ENCODE measurements at places on chromosomes 3 and 15.
A peak's percentile ranks its signal among the peaks of the same experiment; 100 is the strongest.

DNA sequence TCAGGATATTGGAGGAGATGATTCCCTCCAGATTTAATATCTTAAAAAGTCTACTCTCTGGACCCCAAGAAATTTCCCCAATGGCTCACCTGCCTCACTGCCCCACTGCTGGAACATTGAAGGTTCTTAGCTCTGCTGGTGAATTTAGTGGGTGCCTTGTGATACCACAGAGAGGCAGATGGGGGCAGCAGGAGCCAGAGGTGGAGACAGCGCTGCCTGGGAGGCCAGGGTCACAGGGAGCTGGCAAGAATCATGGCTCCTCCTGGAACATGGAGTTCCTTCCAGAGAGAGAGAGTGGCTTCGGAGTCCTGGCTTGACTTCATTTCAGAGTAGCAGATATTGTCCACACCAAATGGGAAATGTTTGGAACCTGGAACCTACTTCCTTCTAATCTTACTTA, 263.5 kb upstream of the CFAP20DC start:
- DNase-seq, result no peak

- peak; percentile 89 for DNase-seq
Observed at GRCh38 chr15:62928242-62928999, 114.1 kb upstream of the TPM1 start.

GRCh38 chr3:53775834-53776251, 70.4 kb downstream of the CHDH start:
- no peak for DNase-seq

- DNase-seq, result no peak
Observed at GRCh38 chr3:40753951-40754350, 229.2 kb downstream of the ZNF621 start.

GRCh38 chr3:39207361-39208186, 15.2 kb upstream of the XIRP1 start:
- no peak for DNase-seq

DNA sequence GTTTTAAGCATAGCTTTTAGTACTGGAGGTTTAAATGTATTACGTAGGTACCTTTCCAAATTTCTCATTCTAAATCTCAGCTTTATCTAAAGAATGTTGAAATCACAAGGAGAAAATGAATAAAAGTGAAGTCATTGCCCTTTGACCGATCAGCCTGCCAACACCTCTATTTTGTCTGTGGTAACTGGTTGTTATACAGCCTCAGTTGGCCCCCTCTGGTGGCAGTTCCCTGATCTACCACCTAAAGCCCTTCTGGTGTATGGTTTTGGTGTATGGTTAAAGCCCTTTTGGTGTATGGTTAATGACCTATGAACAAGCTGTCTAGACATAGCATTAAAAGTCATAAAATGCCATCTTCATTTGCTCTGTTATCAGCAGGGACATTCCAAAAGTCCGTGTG, 378.2 kb upstream of the AZI2 start:
- no peak for DNase-seq

GRCh38 chr3:198080521-198081384, 120.7 kb downstream of the LMLN start:
- no peak for DNase-seq

DNA sequence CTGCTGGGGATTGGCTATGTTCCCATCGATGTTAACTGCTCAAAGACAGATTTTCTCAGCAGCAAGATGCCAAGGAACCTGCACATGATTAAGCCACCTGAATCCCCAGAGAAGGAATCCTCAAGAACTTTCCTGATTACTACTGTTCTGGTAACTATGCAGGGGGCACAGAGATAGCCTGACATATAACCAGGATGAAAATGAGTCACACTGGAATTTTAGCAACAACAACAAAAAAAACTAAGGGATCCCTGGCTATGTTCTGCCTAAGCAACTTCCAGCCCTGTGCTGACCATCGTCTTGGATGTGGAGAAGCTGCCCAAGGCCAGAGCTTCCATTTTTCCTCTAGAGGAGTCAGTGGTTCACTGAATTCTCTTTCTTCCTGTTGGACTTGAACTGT, 13.8 kb downstream of the RIOX2 start:
- no peak for DNase-seq

DNA sequence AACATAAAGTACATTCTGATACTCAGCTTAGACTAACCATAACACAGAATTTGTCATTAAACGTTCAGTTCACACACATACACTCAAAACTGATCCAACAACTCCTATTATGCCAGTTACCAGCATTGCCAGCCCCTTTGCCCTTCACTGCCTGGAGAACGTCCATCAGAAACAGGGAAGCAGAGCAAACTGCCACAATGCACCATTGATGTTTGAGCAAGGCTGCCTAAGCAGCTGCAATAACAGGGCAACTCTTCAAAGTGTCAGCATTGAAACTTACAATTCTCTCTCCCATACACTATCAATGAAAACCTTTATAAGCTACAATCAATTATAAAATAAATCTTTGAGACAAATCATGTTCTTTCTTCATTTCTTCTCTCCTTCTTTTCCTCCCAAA, 85.1 kb downstream of the ZBTB20 start:
- no peak for DNase-seq

DNA sequence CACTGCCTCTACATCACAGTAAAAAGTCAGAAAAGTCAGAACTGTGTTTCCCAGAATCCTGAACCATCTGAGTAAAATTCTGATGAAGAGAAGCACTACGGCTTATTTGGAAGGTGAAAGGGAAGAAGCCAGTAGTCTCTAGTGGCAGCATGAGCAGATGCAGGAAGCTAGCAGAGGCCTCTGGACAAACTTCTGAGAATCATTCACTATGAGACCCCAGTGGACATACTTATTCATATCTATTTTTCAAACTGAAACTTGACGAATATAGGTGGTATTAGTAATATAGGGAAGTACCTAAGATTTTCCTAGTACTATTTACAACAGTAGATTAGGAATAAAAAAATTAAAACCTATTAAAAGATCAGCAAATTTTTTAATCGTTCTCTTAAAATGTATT, 272.8 kb upstream of the TTC14 start:
- no peak for DNase-seq

GRCh38 chr3:106398891-106399600, 530.2 kb upstream of the CBLB start:
- DNase-seq, result no peak

DNA sequence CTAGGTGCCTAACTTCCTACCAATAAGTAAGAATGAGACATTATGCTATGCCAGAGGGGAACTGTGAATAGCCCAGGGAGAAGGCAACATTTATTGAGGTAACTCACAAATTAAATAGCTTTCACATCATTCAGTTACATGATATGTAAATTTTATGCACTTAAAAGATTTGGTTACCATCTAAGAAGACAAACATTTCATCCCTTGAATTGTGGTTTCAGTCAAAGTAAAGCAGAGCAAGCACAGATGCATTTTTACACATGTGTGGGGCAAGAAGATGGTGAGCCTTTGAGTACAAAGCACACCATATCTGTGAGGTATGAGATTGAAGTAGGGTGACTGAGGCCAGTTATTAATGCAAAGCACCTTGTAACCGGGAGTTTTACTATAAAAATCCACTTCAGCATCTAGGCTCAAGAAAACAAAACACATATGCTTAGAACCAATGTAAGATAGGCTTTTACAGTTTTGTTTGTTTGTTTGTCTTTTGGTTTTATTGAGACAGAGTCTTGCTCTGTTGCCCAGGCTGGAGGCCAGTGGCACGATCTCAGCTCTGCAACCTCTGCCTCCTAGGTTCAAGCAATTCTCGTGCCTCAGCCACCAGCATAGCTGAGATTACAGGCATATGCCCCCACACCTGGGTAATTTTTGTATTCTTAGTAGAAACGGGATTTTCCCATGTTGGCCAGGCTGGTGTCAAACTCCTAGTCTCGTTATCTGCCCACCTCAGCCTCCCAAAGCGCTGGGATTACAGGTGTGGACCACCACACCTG, 3.5 kb downstream of the PLSCR2 start:
- no peak for DNase-seq

- DNase-seq, result no peak
Observed at GRCh38 chr3:176987901-176988650, 209.2 kb downstream of the TBL1XR1 start.

DNA sequence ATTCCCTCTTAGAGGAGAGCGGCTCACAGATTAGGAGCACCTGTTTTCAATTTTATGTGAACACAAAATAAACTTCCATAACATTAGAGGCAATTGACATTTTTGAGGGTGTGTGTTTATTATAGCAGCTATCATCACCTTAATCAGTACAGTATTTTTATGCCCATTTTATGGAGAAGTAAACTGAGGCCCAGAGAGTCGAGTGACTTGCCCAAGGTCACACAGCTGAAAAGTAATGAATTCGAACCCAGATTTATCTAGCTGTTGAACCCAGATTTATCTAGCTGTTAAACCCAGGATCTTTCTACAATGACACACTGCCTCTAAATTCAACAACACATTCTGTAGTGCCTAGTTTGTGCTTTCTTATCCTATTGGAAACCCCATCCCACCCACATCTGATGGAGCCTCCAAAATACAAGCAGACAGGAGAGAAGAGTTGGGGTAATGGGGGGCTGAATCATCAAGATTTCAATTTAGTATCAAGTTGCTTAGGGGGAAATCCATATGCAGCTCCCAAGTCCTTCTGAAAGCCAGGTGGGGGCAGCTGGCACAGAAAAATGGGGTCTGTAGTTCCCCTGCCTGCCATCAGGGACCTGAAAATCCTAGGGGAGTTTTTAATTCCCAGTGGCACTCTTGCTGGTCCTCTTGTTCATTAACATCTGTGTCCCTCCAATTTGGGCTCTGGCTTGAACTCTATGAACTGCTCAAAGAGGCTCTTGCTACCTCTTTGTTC, 50.4 kb upstream of the TRA2B start:
- no peak for DNase-seq

GRCh38 chr3:179726075-179726699, 73.3 kb downstream of the USP13 start:
- no peak for DNase-seq

- no peak for DNase-seq
Observed at GRCh38 chr15:74396146-74396438, 28.6 kb upstream of the CYP11A1 start.

DNA sequence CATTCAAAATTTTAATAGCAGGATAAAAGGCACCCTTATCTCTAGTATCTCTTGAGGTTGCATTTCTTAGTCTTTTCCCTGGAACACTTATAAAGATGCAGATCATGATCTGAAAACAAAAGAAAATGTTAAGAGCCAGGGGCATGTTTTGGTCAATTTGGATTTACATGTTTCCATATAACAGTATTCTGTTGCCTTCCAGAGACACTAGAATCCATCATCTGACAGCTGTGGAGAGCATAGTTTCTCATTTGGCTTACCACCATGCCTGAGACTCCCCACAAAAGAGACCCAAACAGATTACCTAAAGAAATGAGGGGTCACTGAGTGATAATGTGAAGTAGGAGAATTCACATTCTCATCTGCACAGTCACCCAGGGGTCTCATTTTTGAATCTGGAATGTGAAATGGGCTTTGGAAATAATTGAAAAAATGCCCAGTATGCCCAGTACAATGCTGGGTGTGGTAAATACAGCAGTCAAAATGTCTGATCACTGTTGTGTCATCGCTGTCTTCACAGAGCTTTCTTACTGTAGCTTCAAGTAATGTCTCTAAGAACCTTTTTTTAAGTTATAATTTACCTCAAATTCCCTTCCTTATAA, 79.9 kb upstream of the ZBTB20 start:
- DNase-seq, result no peak

All from AG04449 (cell line).